ENCODE measurements at places on chromosomes 4 and X. TPM values are rescaled to one million over a fixed set of nuclear protein-coding genes. Genes with fewer than 3 reads are reported as not detected.

DNA sequence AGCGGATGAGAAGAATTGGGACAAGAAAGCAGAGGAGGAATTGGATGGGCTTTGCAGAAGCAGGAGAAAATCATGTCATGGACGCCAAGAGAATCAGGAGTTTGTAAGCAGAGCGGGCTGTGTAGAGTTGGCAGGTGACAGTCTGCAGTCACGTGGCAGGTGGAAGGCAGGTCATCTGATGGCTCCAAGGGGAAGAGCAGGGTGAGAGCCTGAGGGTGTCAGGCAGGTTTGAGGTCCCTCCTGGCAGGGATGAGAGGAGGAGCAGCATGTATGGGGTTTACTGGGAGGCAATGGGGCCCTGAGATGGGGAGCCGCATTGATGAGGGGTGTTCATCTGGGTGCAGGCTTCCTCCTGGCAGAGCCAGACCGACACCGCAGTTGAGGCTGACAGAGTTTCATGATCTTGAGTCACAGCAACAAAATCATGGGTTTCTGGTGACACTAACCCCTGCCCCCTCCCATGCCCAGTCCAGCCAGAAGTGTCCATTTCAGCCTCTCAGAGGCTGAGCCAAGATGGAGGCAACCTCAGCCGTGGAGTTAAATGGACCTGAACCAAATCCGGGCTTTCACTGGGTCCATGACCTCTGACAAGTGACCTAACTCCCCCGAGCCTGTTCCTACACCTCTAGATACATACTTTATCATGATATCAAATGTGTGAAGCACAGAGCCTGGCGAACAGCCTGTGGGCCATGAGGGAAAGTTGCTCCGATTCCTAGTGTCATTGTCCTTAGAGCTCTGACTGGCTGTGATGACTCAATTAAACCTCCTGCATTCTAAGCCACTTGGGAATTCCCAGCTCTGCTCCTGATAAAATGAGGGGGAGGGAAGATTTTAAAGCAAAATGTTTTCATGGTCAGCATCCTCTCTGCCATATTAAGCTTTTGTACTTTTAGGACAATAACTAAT, 36.1 kb downstream of the EVC start:
- no peak for DNase-seq

The ATP10D gene
- 9.3 TPM for total RNA-seq

The DDX3X gene
- 265 TPM for total RNA-seq

DNA sequence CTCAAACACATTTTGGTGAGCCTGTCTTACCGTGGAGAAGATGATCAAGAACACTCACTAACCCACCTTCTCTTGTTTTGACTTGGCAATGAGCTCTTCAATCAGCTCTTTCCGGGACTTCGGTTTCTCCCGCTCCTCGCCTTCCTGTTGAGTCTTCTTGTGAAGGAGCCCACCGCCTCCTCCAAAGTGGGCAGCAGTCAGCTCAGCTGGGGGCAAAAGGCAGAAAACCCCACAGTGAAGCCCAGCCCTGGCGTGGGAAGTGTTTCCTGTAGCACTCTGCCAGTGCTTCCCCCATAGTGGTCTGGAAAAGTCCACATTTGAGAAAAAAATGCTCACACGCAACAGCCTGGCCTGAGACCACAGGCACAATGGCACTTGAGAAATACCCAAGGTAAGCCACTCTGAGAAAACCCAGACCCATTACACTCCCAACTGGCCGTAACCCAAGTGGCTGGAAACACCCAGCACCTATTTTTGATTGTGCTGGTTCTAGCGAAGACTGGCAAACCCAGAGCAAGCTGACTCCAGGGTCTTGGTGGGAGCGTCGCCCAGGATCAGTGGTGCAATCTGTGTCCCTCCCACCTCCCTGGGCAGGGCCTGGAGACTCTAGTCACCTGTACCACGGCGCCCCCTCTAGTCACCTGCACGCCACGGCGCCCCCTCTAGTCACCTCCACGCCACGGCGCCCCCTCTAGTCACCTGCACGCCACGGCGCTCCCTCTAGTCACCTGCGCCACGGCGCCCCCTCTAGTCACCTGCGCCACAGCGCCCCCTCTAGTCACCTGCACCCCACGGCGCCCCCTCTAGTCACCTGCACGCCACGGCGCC, 8.6 kb downstream of the NOP14 start:
- no peak for DNase-seq

- DNase-seq, result no peak
Observed at GRCh38 chr4:114088481-114088880, 109.0 kb upstream of the ARSJ start.

- no peak for DNase-seq
Observed at GRCh38 chr4:120446051-120446567, 379.5 kb upstream of the MAD2L1 start.

- no peak for DNase-seq
Observed at GRCh38 chr4:138192113-138192512, 50.0 kb downstream of the SLC7A11 start.

The CENPE gene
- 7.3 TPM for total RNA-seq

GRCh38 chr4:140308366-140309123, 64.9 kb upstream of the SCOC start:
- no peak for DNase-seq

DNA sequence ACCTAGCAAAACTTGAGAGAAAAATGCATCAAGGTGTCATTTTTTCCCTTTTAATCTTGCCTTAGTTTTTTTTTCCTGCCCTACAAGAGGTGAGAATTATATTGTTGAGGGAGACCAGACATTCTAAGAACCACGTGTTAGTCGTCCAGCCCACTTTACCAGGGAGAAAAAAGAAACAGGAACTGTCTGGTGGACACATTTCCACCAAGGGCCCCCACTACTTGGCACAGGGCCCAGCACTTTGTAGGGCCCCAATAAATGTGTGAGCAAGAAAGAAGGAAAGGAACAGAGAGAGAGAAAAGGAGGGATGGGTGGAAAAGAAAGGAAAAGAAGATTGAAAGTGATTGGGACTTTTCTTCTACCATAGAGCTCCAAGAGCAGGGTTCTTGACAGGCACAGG, 3.9 kb upstream of the EGFL6 start:
- DNase-seq, result no peak
